ENCODE measurements at places on chromosomes 3 and 15.

GRCh38 chr3:183116025-183116614 lies 16.8 kb upstream of the MCCC1 start:
- DNase-seq: peak; percentile 62

- DNase-seq: no peak
Measured at GRCh38 chr15:48102167-48102566, 18.6 kb upstream of the SLC24A5 start.

DNA sequence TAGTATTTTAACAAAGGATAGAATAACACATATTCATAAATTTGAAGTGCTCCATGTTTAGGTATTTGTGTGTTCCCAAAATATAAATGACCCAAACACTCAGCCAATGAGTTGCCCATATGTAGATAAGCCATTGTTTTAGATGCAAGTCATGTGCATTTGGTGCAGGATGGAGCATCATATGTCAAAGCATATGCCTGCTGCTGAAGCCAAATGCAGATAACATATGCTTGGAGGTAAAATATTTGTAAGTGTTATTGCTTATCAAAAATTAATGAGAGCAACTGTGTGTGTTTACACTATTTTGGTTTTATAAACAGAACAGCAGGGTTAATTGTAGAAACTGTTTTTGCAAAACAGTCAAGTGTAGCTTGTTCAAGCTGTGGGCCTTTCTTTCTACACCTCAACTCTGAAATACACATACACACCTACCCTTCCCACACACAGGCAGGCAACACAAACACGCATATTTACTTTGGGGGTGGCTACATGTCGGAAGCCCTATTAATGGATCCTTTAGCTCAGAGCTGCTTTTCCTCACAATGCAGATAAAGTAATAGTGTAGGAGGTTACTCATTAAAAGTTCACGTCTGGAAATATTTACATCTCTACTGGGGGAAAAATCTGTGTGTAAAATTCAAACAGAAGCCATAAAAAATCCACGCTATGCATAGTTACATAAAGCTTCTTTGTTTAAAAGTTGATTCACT lies 521.4 kb downstream of the ZNF385D start:
- no peak for DNase-seq

GRCh38 chr3:148588291-148588690 lies 109.4 kb upstream of the AGTR1 start:
- no peak for DNase-seq

GRCh38 chr15:95302206-95302605 lies 1028.3 kb upstream of the NR2F2 start:
- DNase-seq: no peak

GRCh38 chr3:52373676-52374075 lies 57.6 kb downstream of the DNAH1 start:
- DNase-seq: no peak

DNA sequence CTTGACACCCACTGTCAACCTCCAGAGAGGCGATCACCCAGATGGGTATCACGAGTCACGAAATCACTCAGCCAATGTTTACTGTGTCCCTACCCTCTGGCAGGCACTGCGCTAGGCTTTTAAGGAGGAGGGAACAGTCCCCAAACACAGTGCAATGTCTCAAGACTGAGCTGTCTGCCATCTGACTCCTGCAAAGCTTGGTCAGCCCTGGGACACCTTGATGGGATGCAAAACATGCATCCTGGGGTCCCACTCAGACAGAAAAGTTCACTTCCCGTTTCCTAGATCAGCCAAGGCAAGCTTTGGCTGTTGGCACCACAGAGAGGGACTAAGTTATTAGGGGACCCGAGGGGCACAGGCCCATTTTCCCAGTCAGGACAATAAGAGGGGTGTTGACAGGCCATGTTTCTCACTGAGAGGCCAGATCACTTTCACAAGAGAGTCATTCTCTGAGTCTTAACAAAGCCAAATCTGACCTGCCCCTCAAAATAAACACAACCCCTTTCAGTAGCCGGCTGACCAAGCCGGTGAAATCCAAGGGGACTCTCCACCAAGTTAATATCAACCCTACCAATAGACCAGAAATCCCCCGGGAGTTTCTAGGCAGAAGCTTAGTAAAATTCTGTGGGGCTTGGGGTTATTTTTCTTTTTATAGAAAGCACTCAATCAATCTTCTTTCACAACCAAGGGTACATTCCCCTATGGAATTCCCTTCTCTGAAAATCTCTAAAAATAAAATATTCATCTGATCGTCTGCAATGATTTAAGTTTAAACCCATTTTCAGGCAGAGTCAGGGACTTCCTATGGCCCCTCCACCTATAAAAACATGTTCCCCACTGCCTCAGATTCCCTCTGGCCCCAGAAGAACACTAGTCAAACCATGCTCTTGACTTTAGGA lies 3.5 kb downstream of the RFTN1 start:
- no peak for DNase-seq

DNA sequence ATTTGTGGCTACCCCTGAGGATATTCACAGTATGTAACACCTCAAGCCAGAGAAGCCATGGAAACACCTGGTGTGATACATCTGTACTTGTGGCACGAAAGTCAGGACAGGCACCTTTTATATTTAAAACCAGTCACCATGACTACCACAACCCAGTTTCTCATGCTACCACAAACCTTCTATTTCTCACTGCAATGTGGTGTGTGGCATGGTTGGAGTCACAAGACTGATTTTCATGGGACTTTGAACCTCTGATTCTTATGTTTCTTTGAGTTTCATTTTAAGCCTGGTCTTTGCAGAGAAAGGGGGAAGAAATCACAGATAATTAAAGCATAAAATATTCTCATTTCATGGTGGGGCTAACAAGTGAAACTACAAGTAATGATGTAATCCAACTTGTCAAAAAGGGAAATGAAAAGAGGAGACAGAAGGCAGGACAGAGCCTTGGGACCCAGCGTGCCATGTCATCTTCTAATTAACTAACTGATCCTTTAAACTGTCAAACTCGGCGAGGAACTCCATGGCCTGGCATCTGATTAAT lies 175.9 kb downstream of the PDZRN3 start:
- DNase-seq: no peak

- no peak for DNase-seq
Measured at GRCh38 chr15:35098737-35099136, 13.6 kb upstream of the NANOGP8 start.

GRCh38 chr15:65908876-65909275 lies 39.6 kb downstream of the RAB11A start:
- no peak for DNase-seq

DNA sequence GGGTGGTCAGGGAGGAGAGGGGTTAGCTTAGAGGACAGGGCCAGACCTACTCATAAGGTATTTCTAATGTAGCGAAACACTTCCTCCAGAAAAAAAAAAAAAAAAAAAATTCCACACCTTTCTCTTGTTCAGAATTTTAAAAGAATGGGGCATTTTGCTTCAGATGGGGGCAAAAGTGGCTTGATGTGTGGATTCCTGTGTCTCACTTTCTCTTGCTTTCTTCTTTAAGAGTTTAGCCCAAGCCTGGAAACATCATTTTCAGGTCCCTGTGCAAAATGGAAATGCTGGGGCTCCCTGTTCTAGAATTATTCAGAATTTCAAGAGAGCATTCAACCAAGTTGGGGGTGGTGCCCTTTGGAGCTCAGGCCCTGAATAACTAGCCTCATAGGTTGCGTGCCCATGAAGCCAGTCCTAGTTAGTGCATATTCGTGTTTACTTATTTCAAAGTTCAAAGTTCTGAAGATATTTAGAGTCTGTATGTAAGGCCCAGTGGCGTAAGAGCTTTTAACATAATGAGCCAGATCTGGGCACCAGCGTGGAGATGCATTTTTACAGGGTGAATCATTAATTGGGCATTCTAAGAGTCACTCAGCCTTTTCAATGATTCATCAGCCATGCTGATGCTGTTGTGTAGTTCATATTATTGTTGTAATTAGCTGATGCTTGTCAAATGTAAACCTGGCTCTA lies 104.5 kb downstream of the RPLP1 start:
- no peak for DNase-seq

- DNase-seq: peak; percentile 64
Measured at GRCh38 chr3:30347679-30348216, 258.7 kb upstream of the TGFBR2 start.

DNA sequence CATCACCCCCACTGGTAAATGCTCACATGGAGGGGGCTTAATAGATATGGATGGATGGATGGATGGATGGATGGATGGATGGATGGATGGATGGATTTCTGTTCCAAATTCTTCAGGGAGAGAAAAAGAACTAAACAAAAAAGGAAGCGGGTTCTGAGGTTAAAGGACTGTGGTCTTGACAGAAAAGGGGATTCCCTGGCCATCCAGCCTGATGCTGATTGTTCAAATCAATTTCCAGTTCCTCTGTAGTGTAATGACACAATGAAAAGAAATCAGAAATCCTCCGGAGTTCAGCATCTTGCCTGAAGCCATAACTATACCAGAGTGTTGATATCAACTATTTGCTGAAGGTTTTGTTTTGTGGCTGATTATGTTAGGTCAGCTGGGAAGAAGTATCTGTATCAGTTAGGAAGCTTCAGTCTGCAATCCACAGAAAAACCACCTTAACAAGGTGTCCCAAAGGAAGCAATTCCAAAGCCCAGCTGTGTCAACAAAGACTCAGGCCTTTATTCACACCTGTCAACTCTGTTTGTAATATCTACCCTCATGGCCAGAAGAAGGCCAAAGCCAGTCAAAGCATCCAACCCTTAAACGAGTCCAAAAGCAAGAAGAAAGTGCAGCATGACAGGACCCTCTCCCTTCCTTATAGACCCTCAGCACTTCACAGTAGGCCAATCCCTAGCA lies 24.5 kb upstream of the RASA2 start:
- no peak for DNase-seq

DNA sequence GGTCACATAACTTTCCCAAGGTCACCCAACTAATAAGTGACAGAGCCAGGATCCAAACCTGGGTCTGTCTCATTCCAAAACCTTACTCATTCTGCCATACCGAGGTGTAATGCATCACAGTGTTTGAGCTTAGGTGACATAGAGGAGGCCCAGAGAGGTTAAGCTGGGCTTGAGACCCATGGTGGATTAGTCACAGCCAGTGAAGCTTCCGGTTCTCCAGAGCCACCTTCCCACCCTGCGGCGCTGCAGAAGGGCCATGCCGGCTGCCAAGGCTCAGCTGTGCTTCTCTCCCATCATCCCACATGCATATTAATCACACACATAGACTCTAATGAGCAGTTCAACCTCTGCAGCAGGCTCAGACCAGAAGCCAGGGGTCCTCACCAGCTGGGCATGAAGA lies 42.2 kb downstream of the SPSB4 start:
- no peak for DNase-seq

DNA sequence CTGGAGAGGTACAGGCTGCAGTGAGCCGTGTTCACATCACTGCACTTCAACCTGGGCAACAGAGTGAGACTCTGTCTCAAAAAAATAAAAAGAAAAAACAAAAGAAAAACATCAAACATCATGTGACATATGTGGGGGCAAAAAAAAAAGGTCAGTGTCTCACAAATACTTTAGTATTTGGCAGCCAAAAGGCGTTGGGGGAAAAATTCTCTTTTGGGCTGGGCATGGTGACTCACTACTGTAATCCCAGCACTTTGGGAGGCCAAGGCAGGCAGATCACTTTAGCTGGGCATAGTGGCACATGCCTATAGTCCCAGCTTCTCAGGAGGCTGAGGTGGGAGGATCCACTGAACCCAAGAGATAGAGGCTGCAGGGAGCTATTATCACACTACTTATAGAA lies 47.6 kb downstream of the TMCC1 start:
- DNase-seq: no peak

DNA sequence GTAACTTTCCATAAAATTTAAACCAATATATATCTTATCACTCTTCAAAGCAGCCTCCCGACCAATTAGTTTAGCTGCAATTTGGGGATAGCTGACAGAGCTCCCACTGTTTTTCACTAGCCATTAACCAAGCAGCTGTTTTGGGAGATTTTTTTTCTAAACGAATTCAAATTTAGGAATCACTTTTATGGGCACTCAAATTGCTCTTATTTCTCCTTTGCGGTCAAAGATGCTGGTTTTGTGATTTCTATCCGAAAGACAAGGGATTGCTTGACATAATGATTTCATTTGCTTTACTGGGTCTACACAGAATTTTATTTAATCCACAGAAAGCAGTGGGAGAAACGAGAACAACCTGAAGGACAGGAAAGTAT lies 505.7 kb upstream of the IL12A start:
- no peak for DNase-seq

GRCh38 chr3:44554626-44555592 lies at the start of gene ZKSCAN7:
Gene ZKSCAN7, plus strand, starts transcription at chr3:44555193. Its CDS starts 1,855 bp downstream, at chr3:44557048.
- DNase-seq: peak; percentile 58

GRCh38 chr15:89034305-89034704 lies 54.0 kb upstream of the ABHD2 start:
- no peak for DNase-seq

DNA sequence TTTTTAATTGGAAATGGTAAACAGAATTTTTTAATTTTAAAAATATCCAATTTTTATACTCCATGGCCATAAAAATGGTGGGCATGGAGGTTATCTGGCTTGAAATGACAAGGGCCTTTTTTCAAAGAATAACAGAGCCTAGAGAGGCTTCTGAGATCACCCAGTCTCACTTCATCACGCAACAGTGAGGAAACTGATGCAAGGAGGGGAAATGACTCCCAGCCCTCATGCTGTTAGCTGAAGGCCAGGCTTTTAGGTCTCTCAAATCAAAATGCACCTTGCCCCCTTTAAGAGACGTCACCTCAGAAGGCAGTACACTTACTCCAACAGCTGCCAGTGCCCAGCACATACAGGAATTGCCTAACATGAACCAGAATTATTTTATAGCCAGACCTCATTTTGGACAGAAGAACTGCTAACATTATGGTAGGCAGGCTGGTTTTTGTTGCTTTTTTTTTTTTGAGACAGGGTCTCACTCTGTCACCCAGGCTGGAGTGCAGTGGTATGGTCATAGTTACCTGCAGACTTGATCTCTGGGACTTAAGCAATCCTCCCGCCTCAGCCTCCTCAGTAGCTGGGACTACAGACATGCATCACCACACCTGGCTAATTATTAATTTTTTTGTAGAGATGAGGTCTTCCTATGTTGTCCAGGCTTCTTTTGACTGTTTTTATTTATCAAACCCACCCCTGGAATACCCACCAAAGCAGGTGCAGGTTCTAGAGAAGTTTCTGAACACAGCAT lies 9.1 kb downstream of the RAB43 start:
- peak; percentile 41 for DNase-seq

DNA sequence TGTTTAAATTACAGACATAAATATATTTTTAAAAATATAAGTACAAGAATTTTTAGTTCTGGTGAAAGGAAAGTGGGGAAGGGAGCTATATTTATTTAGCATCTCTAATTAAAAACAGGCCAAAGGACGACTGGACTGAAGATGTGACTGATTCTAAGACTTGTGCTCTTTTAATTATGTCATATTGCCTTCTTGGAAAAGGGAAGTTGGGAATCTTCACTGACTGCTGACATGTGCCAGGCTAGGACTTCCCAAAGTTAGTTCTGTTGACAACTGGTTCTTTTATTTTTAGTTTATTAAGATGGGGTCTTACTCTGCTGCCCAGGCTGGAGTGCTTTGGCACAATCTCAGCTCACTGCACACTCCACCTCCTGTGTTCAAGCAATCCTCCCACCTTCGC lies 13.5 kb downstream of the CNOT10 start:
- DNase-seq: no peak

DNA sequence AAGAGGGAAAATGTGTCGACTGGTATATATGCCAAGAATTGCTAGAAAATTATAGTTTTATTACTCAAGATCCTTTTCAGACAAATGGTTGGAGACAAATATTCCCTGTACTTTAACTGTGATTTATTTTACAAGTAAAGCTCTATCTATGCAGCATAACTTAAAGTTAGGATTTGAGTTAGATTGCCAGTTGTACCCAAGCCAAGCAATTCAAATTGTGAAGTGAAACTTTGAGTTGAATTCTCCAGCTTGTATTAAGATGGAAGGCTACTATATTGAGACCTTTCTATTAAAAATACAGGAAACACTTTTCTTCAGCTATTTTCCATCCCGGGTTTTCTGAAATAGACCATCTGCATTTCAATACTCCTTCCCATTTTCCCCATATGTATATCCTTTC lies 333.1 kb upstream of the RBMS3 start:
- DNase-seq: no peak

All from stimulated activated CD4-positive, alpha-beta T cell treated with anti-CD3 and anti-CD28 coated beads, Interleukin-4, amount 100 ng/mL, for 24 hours (primary cell).